Spleen (tissue), 13 donors: ENCODE measurements at places on chromosomes 7 and 10.

DNA sequence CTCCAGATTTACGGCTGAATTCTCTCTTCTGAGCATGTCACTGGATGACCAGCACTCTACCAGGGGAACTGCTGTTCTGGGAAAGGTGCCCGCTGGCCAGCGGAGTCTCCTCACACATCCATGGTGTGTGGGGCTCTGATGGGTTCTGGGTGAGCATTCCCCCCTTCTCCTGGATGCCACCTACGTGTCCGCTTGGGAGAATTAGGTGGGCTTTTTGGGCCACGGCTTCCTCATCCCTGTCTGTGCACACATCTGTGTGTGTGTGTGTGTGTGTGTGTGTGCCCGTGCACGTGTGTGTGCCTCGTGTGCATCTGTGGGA, 163.0 kb downstream of the DNAJB6 start:
- peak; percentile 47 for DNase-seq

DNA sequence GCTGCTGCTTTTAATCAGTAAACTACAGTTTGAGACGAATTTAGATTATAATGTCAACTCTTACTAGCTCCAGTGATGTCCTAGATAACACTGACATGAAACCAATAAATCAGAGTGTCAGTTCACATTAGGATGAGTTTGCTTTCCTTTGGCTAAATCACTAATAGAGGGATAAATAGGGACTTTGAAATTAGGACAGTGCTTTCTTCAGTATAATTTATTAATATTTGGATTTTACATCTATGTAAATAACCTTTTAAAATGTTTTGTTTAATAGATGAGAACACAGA, 55.6 kb downstream of the C1GALT1 start:
- no peak for DNase-seq

- no peak for DNase-seq
Measured at GRCh38 chr10:4868357-4868657, 42.3 kb downstream of the AKR1E2 start.

GRCh38 chr10:84397735-84398144, 69.4 kb downstream of the CCSER2 start:
- DNase-seq, result no peak

DNA sequence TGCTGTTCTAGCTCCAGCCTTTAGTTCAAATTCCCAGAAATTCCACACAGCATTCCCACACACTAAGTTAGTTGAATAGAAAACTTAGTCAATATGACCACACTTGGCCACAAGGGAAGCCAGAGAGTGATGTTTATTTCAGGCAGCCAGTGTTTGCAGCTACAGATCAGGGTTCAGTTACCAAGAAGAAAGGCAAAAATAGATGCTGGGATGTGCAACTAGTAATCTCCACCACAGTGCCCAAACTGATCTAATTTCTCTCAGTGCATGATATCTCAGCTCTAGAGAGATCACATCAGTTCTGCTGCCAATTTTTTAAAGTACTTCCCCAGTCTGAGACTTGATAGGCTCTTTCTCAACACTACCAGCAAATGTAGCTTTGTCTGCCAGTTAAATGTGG, 17.6 kb downstream of the SLF2 start:
- DNase-seq, result no peak

GRCh38 chr10:127157506-127158200, 38.7 kb downstream of the INSYN2A start:
- DNase-seq, result no peak

DNA sequence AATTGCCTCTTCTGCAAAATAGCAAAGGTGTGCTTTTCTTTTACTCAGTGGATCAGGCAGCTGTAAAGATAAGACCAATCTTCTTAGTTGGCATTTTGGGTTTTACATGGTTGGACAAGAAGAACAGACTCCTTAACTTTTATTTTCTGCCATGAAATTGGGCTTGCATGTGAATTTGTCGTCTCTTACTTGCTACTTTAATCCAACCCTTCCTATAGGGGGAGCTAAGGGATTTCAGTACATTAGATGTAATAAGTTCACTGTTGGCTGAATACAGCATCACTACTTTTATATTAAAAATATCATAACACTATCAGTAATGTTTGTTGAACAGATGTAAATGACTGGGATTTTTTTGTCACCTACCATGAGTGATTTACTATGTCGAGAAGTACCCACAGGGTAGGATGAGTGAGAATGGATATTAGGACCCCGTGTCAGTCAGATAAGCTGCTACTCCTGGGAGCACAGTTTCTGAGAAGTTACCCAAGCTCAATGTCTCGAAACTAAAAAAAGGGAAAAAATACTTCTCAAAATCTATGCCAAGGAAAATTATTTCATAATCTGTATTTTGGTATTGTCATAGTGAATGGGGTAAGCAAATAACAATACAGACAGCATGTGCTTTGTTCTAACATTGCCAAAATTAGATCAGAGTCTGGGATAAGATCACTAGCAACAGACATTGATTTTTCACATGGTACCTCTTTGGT, 127.4 kb upstream of the AGR3 start:
- no peak for DNase-seq

DNA sequence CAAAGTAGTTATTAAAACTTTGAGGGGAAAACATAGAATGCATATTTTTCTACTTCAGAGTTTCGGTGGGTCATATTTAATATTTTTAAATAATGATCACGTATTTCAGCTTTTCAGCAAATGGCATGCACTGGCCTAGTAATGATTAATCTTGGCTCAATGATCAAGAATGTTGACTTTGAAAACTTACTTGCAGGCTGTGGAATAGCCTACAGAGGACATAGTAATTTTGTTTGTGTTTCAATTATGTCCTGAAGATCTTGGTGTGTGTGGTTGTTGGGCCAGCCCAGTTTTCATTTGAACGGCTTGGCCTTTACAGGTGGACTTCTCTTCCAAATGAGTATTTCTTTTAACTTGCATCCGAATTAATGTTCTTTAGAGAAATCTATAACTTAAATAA, 35.1 kb downstream of the ADD3 start:
- no peak for DNase-seq

GRCh38 chr10:118994321-118994720, 35.2 kb upstream of the NANOS1 start:
- DNase-seq, result no peak

- no peak for DNase-seq
Measured at GRCh38 chr10:32210306-32211045, 136.5 kb downstream of the EPC1 start.

GRCh38 chr7:17564678-17565212, 266.3 kb downstream of the AHR start:
- no peak for DNase-seq

GRCh38 chr10:64762861-64763260, 1241.7 kb downstream of the REEP3 start:
- DNase-seq, result no peak

GRCh38 chr10:70982443-70982842, 94.1 kb upstream of the PCBD1 start:
- peak; percentile 33 for DNase-seq

GRCh38 chr7:128121711-128122530, 90.7 kb upstream of the LRRC4 start:
- peak; percentile 83 for DNase-seq

- no peak for DNase-seq
Measured at GRCh38 chr10:119505131-119505551, 37.4 kb downstream of the RGS10 start.

- DNase-seq, result no peak
Measured at GRCh38 chr7:40489844-40490602, 355.2 kb downstream of the SUGCT start.

GRCh38 chr7:135197906-135198655, 13.2 kb downstream of the WDR91 start:
- DNase-seq, result no peak

- DNase-seq, result no peak
Measured at GRCh38 chr7:28706584-28706983, 251.5 kb downstream of the TRIL start.

DNA sequence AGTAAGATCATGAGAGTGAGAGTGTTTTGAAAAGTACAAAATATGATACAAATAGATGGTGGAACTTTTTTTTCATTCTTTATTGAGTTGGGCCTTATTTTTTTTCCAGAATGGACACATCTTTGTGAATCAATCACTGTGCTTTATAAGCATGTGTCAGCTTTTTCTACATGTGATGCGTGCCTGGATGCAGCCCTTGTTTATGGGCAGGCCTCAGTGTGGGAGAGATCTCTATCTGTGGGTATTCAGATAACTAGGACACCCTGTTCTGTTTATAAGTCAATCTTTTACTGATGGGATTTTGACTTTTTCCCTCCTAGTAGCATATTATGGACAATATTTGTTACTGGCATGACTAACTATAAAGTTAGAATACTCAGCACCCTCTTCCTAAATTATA, 42.9 kb upstream of the IKZF1 start:
- no peak for DNase-seq

GRCh38 chr10:60187691-60188090, 202.0 kb downstream of the ANK3 start:
- DNase-seq, result no peak

GRCh38 chr10:70588859-70589570, 13.5 kb downstream of the PRF1 start:
- no peak for DNase-seq

DNA sequence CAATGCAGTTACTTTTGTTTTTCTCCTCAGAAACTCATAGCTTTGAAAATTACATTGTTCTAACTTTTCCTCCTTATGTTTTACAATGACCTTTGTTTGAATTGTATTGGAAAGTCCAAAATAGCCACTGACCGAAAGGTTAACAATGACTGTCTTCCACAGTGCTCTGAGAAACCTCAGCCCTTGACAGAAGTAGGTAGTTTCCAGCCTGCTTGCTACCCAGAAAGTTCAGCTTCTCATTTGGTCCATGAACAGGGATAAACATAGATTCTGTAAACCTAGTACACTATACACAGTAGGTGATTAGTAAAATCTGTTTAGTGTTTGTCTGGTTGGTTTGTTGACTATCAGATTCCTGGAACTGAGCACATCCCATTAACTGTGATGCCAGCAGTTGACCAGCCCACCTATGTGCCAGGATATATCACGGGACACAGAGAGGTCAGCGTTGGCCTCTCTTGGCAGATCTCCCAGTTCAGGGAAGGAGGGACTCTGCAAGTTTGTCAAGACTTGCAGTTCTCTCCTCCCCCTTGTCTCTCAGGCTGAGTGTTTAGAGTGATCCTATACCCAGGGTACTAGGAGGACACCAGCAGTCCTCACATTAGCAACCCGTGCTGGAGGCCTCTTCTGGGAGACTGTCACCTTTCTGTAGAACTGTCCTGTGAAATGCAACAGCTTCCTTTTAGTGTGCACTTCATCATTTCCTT, 297.6 kb downstream of the ARHGAP12 start:
- DNase-seq, result no peak

- no peak for DNase-seq
Measured at GRCh38 chr10:43867667-43868565, 219.2 kb upstream of the ZNF32 start.

GRCh38 chr7:36216063-36216684, 63.1 kb downstream of the EEPD1 start:
- DNase-seq, result no peak

GRCh38 chr10:123573236-123574108, 92.7 kb upstream of the GPR26 start:
- no peak for DNase-seq

- no peak for DNase-seq
Measured at GRCh38 chr10:34480345-34480744, 334.8 kb downstream of the PARD3 start.

- DNase-seq, result no peak
Measured at GRCh38 chr7:49670991-49671390, 102.4 kb upstream of the VWC2 start.

DNA sequence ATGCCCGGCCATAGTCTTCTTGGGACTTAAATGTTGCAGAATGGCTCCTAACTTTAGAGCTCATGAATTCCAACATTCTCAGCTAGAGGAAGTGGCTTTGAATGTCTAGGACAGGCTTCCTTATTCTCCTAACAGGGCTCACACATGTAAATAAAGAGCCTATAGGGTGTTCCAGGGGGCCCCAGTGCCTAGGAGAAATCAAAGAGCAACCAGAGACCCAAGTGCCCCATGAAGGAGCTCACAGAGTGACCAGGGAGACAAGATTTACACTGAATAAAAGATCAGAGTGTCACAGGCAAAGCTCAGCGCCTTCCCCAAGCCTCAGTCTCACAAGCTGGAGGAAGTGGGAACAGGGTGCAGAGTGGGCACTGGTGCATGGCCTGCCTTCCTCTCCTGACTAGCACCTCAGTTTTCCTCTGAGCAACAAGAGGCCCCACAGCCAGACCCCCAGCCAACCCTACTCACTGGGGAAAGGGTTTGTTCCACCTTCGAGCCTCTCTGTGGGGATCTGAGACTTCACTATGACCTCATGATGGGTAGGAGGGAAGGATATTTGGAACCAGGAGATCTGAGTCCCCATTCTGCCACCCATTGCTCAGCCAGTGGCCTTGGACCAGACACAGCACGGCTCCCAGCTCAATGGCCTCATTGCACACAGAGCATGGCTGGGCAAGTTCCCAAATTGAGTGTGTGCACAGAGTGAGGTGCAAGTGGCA, 16.0 kb downstream of the TMEM273 start:
- DNase-seq, result no peak

- no peak for DNase-seq
Measured at GRCh38 chr7:29087840-29088170, 58.5 kb downstream of the CPVL start.

GRCh38 chr7:14931511-14932215, 29.1 kb upstream of the DGKB start:
- no peak for DNase-seq

GRCh38 chr7:104242638-104243037, 34.8 kb upstream of the ORC5 start:
- DNase-seq, result no peak

GRCh38 chr10:100025576-100025975, 15.8 kb upstream of the DNMBP start:
- no peak for DNase-seq

DNA sequence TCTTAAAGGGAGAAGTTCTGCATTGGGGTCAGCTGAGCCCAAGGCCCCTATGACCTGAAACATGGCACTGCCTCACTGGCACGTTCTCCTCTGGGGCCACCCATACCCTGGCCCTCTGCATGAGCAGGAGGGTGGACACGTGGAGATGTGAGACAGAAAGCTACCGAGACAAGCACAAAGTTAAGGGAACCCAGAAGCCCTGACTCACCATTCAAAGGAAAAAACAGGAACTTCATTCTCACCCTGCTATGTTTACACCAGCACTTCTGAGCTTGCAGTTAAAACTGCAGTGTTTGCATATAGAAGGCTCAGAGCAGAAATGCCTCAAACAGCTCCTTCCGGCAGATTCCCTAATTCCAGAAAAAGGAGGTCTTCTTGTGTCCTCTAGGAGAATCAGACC, 41.7 kb downstream of the DENND11 start:
- DNase-seq, result no peak

GRCh38 chr10:60299961-60300883, 89.5 kb downstream of the ANK3 start:
- no peak for DNase-seq

DNA sequence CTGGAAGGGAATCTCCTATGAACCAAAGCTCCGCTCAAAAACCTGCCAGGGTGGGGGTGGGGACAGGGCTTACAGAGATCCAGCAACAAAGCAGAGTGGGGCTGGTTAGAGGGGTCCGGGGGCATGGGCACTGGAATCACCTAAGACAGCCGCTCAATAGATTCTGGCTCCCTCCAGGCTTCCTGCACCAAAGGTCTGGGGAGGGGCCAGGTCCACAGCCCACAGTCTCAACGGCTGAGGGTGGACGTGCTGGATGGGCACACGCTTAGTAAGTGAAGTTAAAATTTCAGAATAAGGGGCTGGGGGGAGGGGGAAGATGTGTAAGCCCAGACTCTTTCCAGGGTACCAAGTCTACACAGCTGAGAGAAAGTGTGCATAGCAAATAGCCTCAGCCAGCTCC, 31.1 kb downstream of the PYROXD2 start:
- no peak for DNase-seq

GRCh38 chr10:8283166-8283905, 228.8 kb downstream of the GATA3 start:
- DNase-seq, result no peak
